ENCODE measurements at places on chromosomes 12 and 14.

DNA sequence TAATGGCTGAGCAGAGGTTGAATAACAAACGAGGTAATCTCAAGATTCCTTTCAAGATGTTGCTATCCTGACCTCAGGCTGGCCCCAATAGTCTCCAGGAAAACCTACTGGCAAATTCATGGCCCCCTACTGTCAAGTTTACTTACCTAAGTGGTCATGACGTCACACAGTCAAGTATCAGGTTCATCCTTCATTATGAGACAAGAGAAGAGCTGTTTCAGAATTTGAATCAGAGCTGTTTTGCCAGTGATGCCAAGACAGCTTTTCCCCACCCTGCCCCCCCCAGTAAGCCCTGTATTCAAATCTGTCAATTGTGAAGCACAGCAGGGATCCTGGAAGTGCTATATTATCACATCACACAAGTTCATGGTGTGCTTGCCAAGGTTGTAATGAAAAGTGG is 509.6 kb downstream of the NOVA1 start:
- no peak for DNase-seq

GRCh38 chr12:105852951-105853350 is 285.8 kb downstream of the NUAK1 start:
- DNase-seq = no peak

DNA sequence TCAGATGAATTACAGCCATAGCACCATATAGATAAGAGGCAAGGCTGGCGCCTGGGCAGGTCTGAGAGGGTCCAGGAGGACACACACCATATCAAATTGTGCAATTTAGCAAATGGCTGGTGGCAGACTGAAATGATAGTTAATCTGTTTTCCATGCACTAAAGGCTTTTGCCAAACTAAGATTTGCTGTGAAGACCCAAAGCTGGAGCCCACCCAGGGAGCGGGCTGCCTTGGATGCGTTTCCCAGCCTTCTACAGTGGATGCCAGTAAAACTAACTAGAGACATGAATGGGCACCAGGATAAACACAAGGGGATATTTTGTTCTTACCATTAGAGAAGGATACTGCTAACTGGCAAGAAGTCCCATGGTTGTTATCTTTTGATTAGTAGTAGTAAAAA is 475.1 kb downstream of the DPF3 start:
- DNase-seq = no peak

DNA sequence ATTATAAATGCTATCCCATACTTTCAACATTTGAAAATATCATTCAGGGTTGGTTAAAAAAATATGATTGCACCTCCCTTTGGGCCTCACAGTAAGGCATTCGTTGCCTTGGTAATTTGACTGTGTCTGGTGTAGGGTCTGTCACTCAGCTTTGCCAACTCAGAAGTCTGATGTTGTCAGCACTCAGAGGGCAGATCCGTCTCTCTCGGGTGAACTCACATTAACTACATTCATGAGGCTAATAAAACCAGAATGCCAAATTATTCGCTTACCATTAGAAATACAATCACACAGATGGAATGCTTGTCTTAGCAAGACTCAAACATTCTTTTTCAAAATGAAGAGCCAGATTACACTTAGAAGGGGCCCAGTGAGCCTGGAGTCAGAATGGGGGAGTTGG is 53.0 kb downstream of the NPAS3 start:
- DNase-seq = no peak

- DNase-seq = no peak
Measured at GRCh38 chr12:26429070-26429691, 233.8 kb downstream of the SSPN start.

GRCh38 chr12:4745249-4745648 is 25.0 kb downstream of the GALNT8 start:
- DNase-seq = no peak

DNA sequence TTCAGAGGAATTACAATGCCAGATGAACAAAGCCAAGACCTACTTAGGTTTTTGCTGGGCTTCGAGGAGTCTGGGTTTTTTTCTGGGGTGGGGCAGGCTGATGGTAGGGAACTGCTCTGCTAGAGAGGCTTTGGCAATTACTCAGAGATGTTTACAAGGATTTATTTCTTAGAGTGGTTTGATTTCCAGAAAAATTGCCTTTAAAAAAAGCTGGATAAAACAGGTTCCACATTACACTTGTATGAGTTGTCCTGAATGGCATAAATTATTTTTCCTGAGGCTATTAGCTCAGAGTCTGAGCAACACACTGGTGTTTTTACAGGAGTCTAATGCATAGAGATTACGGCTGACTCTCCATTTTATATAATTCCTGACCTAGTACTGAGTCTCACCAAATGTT is 118.5 kb upstream of the FRMD6 start:
- DNase-seq = no peak

DNA sequence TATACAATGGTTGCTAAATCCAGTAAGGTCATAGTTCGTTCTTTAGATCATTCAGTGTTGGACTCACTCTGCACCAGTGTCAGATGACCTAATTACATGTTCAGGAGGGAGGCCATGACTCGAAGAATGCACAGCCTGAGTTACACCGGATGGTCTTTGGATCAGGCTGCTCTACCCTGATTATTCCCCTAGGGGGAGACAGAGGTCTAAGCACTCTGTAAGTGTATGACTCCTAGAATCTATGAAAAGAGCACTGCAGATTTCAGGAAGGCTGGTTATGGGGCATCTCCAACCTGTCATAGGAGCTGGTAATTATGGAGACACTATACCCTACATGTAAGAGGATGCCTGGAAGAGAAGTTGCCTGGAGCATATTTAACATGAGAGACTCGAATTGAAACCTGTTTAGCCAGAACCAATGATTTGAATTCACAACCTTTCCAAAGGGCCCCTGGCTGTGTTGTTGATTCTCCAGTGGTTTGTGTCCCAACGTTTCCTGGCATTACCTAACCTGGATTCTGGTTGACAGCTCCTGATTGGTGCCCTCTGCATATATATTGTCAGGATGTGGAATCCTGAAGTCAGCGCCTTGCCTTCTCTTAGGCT is at the start of gene MUCL1:
Gene MUCL1, plus strand, starts transcription at position 584 of the 606 bp plus-strand sequence. CDS start 67 bp downstream, outside the sequence.
- peak; percentile 15 for DNase-seq

- DNase-seq = no peak
Measured at GRCh38 chr14:102049258-102050025, 37.4 kb downstream of the HSP90AA1 start.

- DNase-seq = no peak
Measured at GRCh38 chr14:28406196-28406595, 360.4 kb upstream of the FOXG1 start.

GRCh38 chr12:96985515-96986362 is 78.7 kb downstream of the NEDD1 start:
- DNase-seq = peak; percentile 57

DNA sequence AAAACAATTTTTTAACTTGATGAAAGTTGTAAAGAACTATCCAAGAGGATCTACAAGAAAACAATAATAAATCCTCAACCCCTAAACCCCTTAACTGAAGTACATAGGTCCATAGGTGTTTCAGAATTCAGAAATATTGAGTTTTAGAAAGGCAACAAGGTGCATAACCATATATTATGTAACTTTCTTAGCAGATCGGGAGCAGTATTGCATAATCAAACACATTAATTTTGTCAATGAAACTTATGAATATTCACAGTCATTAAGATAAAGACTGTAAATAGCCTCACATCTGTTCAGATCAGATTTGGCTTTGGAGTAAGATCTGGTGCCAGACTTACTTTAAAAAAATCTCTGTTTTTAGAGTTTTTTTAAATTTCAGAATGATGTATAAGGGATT is 647.1 kb upstream of the FLRT2 start:
- no peak for DNase-seq

DNA sequence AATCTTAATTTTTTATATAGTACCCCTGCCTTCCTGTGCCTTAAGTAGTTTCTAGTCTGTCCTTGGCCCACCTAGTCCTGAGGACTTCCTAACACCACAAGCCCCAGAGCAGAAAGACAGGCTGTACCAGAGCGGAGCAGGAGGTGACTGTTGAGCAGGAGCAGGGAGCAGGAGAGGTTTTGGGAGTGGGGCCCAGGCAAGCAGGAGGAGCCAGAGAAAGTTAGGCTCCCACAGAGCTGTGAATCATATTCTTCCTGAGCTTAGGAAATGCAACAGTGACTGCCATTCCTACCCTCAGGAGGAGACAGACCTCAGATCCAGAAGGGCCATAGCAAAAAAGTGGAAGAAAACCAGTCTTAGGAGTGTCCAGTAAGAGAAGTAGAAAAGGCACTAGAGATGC is 28.3 kb upstream of the COL2A1 start:
- no peak for DNase-seq

- no peak for DNase-seq
Measured at GRCh38 chr14:63423889-63424288, 105.2 kb upstream of the GPHB5 start.

DNA sequence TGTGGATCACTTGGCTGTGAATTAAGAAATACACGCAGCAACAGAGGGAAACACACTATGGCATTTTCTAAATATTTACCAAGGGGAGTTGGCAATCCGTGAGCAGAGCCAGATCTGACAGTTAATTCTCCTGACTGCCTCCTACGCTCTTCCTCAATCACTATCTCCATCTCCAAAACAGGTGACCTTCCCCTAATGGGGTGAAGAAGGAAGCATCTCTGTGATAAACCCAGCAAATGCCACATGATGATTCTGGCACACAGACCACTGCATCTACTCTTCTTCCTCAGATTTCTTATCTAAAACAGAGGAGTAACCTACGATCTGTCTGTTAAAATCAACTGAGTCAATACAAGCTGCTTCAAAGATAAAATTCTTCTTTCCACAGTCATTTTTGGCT is 4.4 kb downstream of the SPTB start:
- no peak for DNase-seq

GRCh38 chr12:101557094-101557493 is 37.7 kb upstream of the MYBPC1 start:
- DNase-seq = no peak

DNA sequence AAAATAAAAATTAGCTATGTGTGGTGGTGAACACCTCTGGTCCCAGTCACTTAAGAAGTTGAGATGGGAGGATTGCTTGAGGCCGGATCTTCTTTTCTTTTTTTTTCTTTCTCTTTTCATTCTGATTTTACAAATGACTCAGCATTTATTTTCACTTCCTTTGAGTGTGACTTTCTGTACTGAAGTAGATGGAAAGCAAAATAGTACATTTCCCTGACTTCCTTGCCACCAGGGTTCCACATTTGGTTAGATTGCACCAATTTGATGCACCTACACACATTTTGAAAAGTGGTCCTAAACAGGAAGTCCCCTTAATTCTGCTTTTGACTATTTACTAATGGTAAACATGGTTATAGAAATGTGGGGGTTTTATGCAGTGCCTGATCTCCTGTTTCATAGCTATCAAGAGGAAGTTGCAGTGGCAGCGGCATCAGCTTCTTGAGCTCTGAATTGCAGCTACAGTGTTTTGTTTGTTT is 13.0 kb upstream of the LEMD3 start:
- DNase-seq = peak; percentile 65

- DNase-seq = no peak
Measured at GRCh38 chr14:68417009-68417650, 375.7 kb downstream of the ZFP36L1 start.

- no peak for DNase-seq
Measured at GRCh38 chr14:77040741-77041653, 12.5 kb upstream of the IRF2BPL start.

DNA sequence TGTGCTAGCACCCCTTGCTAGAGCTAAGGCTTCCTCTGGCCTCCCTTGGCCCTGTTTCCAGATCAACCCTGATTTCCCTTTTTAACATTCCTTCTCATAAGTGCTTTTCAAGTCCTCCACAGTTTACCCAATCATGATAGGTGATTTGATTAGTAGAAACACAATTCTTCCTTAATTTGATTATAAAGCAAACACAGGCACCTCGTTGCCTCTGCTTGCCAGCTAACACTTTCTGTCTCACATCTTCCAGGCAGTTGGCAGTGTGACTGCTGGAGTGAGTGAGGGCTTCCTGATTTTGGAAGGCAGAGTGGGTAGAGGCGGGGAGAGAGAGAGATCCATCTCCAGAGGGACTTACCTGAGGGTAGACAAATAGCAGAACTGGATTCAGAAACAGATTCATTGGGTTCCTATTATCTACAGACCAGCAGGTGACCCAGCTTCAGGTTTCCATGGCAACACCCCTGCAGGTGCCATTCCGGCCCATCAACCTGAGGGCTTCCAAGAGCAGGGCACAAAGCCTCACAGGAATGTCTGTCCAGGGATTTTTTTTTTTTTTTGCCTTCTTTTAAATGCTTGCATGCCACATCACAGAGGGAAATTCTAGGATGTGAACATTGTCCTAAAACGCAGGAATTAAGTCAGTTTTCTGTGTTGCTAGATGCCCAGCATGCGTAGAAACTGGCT is 77.7 kb downstream of the PLXNC1 start:
- DNase-seq = no peak

- DNase-seq = no peak
Measured at GRCh38 chr12:26744697-26745440, 88.1 kb downstream of the ITPR2 start.

DNA sequence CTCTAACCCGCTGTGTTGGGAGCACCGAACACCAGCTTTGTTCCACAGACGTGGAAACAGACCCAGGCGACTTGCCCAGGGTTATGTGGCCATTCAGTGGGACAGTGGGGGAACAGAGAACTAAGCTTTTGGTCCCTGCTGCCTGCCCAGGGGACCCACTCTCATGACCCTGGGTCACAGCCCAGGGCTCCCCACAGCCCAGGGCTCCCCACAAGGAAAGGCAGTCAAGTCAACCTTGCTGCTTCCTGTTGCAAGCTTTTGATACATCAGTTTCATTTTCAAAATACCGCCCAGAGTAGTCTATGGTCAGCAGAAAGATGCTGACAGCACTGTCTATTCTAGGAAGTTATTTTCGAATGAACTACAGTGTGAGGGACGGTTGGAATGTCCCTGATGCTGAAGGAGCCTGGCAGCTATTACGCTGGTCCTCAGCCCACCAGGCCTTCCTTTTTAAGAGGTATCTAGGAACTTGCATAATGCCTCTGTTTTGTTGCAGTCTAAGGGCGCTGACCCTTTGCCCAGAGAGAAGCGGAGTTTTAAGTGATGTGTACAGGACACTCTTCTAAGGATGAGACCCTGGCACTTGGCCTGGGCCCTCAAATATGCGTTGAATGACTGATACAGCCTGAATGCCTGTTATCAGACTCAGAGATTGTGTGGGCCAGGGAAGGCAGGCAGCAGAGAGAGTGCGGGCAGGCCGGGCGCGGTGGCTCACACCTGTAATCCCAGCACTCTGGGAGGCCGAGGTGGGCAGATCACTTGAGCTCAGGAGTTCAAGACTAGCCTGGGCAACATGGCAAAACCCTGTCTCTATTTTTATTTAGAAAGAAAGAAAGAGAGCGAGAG is 12.6 kb upstream of the TTC7B start:
- DNase-seq = peak; percentile 50

DNA sequence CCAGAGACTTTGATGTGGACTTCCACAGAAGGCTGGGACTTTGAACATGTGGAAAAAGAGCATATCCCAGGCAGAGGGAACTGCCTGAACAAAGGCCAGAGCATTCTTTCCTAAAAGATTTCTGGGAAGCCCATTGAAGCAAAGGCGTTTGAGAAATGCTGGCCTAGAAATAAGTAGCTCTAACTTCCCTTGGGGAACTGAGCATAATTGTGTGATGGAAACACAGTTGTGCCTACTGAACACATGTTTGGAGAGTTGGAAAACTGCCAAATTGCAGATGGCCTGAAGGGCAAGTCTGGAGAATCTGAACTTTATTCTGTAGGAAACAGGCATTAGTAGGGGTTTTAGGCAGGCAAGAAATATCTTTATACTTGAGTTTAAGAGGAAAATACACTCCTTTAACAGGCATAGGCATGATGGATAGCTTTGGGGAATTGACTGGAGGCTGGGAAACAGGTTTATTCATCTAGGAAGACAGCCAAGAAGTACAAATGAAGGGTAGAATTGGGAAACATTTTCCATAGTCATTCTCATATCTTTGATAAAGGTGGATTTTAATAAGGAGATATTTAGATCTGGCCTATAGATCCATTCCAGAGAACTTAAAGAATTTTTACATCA is 134.1 kb downstream of the TPH2 start:
- no peak for DNase-seq

- DNase-seq = no peak
Measured at GRCh38 chr14:69059658-69060623, 80.8 kb upstream of the ACTN1 start.
